Epithelial cell of proximal tubule (primary cell): ENCODE measurements at places on chromosomes 4 and X.

- no peak for DNase-seq
These were observed 24.4 kb upstream of the PDE6B start for GRCh38 chr4:600850-601515.

- no peak for DNase-seq
These were observed 32.3 kb downstream of the MED28 start for GRCh38 chr4:17646693-17647092.

GRCh38 chrX:115591856-115592842, 31.2 kb downstream of the PLS3 start:
- no peak for DNase-seq

DNA sequence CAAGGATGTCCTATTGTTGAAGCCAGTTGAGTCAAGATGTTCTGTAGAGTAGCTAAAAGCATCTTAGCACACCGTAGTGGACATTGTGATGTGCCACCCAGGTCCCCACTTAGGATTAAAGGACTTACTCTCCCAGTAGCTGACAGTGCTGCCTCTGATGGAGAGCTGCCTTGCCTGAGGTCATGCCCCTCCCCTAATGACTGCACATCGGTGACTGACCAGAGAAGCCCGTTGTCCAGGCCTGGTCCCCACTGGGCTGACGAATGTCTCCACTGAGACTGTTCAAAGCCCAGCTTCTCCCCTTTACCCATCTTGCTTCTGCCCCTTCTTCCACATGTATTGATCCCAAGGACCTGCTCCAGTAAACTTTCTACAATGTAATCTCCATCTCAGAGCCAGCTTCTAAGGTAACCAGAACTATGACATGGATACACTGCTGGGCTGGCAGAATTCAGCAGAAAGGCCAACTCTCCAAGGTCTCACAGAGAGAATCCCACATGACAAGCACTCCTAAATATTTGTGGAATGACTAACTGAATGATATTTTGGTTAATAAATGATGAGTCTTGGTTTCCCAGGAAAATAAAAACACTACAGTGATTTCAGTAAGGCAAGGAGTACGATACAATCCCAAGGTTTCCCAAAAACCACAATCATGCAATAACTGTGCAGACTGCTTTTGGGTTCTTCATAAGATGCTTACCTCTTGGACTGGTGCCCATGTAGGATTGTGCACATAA, 82.4 kb upstream of the TMEM150C start:
- DNase-seq, result peak; percentile 82

DNA sequence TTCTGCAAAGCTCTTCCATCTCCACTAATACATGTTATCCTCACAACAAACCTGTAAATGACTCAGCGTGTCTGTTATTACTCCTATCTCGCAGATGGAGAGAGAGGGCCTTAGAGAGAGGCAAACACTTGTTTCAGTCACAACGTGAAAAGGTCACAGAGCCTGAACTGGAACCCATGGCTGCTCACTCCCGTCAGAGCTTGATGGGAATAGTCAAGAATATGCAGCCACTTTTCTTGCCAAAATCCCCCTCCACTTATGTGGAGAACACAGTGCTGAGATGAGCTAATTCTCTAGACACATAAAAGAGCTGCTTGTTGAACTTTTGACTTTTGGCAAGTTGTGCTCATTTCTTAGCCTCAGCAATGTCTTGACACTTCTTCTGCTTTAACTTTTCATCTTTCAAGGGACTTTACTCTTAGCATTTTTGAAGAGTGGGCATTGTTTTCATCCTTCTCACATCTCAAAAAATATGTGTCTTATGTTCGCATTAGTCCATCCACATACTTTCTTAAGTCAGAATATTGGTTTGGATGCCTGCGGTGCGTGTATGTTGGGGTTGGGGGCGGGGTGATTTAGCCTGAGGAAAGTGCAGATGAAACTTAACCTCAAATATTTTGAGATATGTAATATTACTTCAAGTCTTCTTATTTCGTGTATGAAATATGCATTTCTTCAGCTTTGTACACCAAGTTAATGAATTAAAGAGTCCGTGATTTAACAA, 69.2 kb downstream of the SYNPO2 start:
- no peak for DNase-seq

- peak; percentile 36 for DNase-seq
These were observed 63.6 kb downstream of the SPINK2 start for GRCh38 chr4:56757821-56758411.

- DNase-seq, result no peak
These were observed 115.5 kb upstream of the ACSL4 start for GRCh38 chrX:109848461-109849050.

DNA sequence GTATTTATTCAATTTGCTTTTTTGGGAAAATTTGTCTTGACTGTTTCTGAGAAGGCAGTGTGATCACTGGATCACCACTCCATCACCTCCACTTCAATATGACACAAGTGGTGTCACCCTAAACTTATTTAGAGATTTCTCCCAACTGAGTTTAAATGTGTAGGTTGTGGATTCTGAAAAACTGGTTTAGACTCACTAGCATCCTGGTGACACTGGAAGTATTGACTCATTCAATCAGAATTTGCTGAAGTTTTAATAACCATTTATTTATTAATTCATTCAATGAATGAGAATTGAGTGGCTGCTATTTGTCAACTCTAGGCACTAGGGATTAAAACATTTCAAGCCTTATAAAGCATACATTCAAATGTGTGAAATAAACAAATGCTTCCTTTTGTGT, 819.1 kb upstream of the EPHA5 start:
- DNase-seq, result no peak

DNA sequence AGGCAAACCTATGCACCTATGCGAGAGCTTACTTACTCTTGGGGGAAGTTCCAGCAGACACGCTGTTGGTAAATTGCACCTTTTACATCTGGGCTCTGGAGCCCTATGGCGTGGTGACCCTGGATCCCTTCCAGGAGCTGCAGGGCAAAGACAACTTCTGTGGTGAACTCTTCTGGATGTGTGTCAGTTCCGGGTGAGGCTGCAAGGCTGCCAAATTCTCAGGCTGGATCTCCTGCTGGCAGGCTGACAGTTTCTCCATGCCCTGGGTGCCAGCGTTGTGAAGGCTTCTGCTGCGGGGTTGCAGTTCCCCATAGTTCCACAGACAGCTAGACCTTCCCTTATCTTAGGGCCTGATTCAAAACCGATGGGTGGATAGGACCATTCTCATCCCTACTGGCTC, 37.9 kb downstream of the RAP2C start:
- DNase-seq, result no peak

- DNase-seq, result no peak
These were observed 95.4 kb upstream of the FRG1 start for GRCh38 chr4:189845145-189845846.

DNA sequence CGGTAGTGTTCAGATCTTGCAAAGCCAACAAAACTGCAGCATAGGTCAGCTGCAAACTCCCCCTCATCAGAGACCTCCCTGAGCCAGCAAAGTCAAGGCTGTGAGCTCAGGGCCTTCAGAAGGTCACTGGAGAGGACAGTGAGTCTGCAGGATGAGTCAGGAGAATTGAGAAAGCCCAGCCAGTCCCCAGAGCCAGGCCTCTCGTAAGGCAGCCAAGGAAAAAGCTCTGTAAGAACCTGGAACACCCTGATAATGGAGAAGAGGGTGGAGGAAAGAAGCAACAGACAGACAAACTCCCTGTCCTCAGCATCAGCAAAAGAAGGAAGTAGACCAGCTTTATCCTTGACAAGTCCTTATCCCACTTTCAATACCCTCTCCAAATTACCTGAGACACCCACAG, 33.0 kb downstream of the GRIA3 start:
- peak; percentile 4 for DNase-seq

GRCh38 chr4:6328526-6328925, 58.9 kb downstream of the WFS1 start:
- no peak for DNase-seq

DNA sequence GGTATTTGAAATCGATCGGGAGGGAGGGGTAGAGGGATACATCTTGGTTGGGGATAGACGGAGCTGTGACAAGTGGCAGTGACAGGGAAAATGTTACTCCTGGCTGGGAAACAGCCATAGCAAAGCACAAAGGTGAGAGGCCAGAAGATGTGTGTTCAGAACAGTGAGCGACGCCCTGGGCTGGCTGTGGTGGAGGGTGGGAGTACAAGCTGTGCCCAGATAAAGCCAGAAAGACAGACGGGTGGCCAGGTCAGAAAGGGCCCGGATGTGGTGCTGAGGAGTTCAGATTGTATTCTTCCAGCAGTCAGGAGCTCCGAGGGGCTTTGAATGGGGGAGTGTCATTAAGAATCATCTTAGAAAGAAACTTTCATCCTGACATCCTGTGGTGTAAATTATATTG, 27.9 kb downstream of the CCDC149 start:
- DNase-seq, result no peak

GRCh38 chrX:47583240-47583861, 1.1 kb downstream of the TIMP1 start:
- DNase-seq, result no peak
